ENCODE measurements at places on chromosomes 5 and 9. TPM values are rescaled to one million over a fixed set of nuclear protein-coding genes. Genes with fewer than 3 reads are reported as not detected.
A peak's percentile ranks its signal among the peaks of the same experiment; 100 is the strongest.

DNA sequence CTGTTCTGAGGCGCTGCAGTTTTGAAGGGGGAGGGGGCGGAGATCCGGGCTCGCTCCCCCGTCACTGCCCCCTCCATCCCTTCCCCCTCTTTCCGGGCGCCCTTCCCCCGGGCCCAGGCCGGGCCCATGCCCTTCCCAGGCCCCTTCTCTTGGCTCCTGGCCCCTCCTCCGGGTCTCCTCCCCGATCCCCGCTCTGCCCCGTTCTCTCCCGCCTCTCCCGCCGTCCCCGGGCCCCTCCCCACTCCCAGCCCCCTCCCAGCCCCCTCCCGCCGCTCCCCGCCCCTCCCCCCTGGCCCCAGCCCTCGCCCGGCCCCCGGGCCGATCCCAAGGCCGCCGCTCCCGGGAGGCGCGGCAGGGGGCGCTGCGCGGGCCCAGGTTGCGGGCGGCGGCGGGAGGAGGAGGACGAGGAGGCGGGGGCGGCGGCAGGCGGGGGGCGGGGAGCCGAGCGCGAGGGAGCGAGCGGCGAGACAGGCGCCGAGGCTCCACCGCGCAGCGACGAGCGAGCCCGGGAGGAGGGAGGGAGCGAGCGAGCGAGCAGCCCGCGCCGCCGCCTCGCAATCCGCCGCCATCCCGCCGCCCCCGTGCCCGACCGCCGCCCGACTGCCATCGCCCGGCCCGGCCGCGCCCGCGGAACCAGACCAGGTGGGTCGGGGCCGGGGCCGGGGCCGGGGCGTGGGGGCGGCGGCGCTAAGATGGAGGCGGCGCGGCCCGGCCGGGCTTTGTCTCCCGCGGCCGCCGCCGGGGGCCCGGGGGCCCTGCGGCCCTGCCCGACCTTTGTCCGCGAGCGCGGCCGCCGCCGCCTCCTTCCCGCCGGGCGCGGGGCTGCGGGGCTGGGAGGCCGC, at the start of gene PRRC2B:
PRRC2B (plus strand) TSS at position 465 of the 842 bp plus-strand sequence. CDS start 36,059 bp downstream, outside the sequence.
- peak; percentile 38 for DNase-seq

GRCh38 chr9:15725953-15726352, 173.1 kb downstream of the CCDC171 start:
- peak; percentile 9 for DNase-seq

- DNase-seq, result no peak
Observed at GRCh38 chr5:76250463-76250862, 152.6 kb upstream of the IQGAP2 start.

DNA sequence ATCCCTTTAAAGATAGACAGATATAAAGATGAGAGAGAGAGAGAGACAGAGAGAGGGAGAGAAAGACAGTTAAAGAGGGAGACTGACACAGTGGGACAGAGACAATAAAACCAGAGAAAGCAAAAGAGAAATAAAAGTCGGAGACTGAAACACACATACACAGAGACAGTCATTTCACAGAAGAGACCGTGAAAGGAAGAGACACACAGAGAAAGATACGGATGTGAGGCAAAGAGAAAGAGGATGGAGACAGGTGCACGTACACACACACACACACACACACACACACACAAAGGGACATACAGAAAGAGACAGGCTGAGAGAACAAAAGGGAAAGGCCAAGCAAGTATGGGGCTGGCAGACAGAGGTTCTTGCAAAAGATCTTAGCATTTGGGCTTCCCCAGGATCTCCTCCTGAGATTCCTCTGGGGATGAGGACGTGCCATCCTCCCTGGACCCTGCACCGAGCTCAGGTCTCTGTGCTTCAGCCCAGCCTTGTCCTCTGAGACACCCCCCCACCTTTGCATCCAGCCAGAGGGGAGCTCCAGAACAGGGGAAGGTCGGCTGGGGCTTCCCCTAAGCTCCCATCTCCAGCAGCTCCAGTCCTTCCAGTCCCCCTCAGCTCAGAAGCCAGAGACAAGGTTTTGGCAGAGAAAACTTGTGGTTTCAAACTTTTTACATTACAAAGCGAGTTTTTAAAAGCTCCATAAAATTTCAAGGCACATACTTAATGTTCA, 318.4 kb upstream of the PANK3 start:
- DNase-seq, result no peak

- no peak for DNase-seq
Observed at GRCh38 chr9:87840134-87840533, 42.5 kb upstream of the SPATA31E1 start.

GRCh38 chr5:176810081-176810597, at the start of gene UNC5A:
UNC5A (plus strand) TSS chr5:176810559; CDS start chr5:176810751, 192 bp downstream.
- DNase-seq, result no peak

- no peak for DNase-seq
Observed at GRCh38 chr5:129857116-129857515, 47.1 kb upstream of the CHSY3 start.

The ARAP3 gene
- 4.0 TPM for total RNA-seq
